ENCODE measurements at places on chromosomes 1 and 21.

DNA sequence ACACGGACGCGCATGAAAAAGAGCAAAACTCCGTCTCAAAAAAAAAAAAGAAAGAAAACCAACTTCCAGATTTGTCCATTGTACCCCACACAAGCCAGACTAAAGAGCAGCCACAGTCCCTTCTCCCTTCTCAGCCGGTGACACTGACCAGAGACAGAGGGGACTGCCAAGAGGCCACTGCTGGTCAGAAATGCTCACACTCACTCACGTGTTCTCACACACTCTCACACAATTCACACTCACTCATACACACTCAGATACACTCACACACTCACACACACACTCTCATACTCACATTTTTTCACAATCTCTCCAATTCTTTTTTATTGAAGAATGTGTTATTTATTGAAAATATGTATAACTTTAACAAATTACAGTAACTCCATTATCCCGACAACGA is 90.8 kb upstream of the RAB4A start:
- no peak for DNase-seq

DNA sequence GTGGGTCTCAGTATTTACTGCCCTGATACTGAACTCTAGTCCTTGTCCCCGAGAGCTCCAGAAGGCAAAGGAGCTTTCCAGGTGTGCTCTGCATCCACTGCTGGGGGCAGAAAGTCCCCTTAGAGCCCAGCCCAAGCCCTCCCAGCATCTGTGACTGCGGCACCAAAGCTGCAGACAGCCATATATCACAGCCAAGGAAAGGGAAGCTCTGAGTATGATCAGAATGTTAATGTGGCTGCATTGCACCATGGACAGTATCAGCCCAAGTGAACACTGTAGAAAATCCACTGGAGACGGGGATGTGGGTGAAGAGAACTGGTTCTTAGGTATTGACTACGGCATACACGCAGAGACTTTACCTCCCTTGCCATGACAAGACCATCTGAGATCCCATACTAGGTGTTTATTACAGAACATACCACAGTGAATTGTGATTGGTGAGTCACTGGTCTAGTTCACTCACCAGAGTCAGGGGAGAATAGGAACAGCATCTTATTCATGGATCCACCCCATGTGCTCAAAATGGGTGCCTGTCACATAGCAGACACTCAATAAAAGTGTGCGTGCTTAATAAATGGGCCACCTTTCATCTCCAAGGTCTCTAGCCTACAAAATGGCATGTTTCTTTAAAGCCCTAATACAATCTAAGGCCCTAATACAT is 170.3 kb downstream of the HHIPL2 start:
- DNase-seq, result no peak

DNA sequence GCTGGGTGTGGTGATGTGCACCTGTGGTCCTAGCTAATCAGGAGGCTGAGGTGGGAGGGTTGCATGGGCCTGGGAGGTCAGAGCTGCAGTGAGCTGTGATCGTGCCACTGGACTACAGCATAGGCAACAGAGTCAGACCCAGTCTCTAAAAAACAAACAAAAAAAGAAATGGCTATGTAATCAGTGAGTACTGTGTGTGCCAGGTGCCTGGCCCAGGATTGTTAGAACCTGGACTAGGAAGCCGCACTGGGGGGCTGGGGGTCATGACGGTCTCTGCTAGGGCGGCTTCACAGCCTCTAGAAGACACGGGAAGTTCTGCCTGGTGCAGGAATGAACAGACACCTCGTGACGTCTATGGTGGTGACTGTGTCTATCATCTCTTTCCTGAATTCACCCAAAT is 8.5 kb downstream of the TMEM9 start:
- DNase-seq, result no peak

GRCh38 chr1:201724766-201725118 is 104.2 kb upstream of the IPO9 start:
- peak; percentile 32 for DNase-seq

DNA sequence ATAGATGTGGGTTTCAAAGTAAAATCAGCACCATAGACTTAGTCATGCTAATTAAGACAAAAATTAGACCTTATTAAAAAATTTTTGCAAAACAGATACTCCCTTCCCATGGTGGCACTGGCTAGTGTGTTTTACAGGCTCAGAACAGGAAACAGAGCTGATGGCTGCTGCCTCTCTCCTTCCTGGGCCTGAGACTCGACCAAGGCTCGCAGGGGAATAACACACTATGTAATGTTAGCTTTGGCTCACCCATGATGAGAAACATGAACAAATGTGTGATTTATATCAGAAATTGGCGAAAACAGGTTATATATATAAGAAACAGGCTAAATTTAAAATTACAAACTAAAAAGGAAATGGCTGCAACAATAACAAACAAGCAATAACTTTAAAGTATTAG is 50.7 kb downstream of the ERG start:
- no peak for DNase-seq

DNA sequence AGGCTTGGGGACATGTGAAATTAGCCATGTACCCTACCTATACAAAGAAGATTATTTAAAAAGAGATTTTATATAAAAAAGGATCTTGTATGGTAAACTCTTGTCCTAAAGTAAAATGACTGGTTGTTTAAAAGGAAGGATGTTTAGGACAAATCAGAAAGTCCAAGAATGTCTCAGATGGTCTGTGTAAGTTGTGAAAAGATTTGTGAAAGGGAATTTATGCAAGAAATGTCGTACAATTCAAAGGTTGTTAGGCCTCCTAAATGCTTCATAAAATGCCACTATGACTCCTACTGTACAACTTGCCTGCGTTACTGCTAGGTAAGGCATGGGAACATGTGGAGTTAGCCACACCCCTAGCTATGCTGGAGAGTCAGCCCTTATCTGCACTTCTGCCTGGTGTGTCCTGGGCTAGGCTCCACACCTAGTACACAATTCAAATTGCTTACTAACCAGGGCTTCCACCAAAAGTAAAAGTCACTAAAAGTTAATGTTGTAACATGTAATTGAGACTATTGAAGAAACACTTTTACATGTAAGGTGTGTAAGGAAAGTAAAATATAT is 19.7 kb downstream of the PRDX6 start:
- peak; percentile 12 for DNase-seq

DNA sequence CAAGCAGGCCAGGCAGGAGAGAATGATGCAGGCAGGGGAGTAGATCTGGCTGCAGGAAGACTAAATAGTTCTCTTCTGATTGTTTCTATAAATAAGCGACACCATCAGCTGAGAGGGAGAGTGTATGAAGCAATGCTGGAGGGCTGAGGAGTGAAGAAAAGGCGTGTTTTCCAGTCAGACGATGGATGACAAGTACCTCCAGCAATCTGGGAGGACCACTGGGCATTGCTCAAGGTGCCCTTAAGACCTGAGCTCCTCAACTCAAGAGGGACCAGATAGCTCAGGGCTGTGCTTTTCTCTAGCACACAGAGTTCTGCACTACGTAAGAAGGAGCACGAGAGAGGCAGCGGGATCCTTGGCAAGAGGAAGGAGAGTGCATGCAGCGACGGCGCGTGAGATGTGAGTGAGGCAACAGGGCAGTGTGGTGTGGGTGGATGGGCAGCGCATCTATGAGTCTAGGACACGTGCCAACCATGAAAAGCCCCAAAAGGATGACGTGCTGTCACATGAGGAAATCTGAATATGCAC is 36.0 kb downstream of the PABPC4 start:
- DNase-seq, result no peak

DNA sequence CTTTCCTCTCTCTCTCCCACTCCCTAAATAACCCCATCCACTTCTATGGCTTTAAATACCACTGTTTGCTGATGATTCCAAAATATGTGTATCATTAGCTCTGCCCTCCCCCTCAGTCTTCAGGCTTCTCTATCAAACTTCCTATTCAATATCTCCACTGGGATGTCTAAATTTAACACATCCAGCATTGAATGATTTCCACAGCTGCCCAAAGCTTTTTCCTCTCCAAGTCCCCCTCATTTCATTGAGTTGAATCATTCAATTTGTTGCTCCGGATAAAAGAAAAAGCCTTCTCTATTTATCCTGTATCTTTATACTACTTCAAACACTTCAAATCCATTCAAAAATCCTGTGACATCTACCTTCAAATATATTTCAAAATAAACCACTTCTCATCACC is 225.0 kb downstream of the SEC16B start:
- no peak for DNase-seq

GRCh38 chr1:84757301-84757700 is 67.0 kb upstream of the SSX2IP start:
- no peak for DNase-seq

DNA sequence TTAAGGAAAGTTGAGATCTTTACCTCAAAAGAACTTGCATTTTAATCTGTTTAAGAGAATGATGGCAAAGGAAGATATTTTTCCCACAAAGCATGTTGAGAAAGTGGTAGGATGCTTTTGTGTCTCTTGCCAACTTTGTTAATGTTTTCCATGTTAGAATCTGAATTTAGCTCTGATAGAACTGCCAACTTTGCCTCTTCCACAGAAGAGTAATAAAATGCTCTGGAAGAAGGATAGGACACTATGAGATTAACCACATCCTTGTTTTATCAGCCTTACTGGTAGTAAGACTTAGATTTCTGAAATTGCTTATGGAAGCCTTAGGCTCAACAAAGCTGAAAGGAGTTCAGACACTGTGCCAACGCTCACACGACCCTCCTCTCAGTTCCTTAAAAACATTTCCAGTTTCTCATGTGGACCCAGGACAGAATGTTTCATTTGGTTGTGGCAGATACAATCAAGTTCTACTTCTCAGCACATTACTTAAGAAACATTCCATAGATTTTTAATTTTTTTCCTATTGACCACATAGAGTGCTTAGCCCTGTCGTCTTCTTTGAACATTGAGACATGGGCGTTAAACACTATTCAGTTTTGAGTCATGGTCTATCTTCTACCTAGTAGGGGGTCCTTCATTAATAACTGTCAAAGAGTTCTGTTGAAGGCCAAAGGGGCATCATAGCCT is 59.0 kb downstream of the MTR start:
- no peak for DNase-seq

- no peak for DNase-seq
Measured at GRCh38 chr1:30893776-30894507, 14.6 kb downstream of the SDC3 start.

- DNase-seq, result no peak
Measured at GRCh38 chr21:25324666-25325065, 282.6 kb downstream of the MRPL39 start.

- no peak for DNase-seq
Measured at GRCh38 chr1:61482170-61482734, 242.7 kb downstream of the TM2D1 start.

DNA sequence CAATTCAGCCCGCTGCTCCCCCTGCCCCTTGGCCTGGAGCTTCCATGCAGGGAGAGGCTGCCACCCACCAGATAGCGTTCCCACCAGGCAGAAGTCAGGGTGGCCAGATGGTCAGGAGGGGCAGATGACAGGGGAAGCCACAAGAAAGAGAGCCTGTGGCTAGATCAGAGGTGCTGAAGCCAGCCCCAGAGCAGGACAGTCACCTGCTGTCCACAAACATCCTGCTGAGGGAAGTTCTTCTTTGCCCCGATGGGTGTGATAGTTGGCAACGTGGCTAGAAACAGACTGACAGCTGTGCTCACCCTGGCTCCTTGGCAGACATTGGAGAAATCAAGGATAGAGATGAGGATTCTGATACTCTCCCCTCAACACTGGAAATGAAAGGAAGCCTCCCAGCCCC is 27.2 kb upstream of the SRP9 start:
- no peak for DNase-seq

DNA sequence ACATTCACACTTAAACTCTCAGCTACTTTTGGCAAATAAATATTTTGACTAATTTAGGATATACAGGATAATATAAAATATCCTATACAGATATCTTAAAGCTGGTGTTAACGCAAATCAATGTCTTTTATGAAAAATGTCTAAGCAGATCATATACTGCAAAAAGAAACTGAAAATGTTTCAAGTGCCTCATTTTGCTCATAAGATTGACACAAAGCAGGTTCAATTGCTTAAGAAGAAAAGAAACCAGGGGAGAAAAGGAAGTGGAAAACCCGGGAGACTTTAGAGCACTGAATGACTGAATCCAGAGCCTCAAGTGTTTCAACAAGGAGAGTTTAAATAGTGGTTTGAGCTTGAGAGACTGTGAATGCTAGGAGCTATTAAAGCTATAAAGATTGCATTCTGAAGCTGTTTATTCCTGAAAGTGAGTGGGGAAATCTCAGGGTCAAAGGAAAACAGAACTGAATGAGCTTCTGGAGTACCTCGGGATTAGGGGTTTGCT is 1943.0 kb downstream of the MRPL39 start:
- no peak for DNase-seq

DNA sequence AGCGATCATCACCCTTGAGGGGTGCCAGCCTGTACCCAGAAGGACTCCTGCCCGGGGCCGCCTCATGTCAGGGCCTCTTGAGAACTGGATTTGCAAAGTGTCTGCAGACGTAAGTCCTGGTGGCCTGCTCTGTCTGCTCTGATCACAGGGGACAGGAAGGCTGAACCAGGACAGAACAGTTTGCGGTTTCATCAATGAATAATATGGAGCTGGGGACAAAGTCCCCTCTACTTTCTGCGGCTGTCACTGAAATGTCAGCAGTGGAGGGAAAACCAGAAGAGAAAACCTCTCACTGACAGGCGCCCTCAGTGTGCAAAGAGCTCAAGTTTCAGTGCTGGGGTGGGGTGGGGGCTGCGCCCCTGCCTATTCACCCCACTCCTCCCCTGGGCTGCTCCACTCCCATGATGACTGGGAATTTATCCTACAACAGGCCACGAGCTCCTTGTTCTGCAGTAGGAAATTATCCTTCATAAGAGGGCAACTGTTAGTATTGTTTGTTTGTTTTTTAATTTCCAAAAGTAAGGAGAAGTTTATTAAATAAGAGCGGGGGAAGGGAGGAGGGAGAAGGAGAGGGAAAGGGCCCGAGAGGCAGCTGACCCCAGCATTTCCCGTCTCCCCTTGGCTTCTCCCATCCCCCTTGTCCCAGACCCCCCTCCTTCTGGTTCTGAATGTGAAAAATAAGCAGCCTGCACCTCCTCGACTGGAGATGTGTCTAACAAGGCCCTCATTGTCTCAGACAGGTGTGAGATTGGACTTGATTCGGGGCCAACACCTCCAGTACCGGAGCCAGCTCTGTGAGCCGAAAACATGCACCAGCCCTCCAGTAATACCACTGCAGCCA is 149.2 kb downstream of the CLIC6 start:
- peak; percentile 60 for DNase-seq

- no peak for DNase-seq
Measured at GRCh38 chr1:61094677-61095469, 12.5 kb downstream of the NFIA start.

DNA sequence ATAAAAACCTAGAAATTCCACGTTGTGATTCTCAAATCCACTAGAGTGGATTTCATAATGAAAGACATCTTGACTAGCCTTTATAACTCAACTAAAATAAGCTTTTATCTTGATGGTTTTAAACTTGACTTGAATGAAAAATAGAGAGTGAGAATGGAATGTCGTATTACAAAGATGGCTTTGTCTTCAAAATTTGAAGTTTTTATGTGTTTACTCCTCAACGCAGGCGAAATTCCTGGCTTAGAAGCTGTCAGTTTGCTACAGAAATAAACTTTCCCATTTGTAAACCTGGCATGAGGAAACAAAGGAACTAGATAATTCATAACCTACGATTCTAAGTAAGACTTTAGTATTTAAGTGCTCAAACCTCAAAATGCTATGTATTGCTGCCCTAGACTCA is 90.0 kb upstream of the KRTAP19-8 start:
- no peak for DNase-seq

GRCh38 chr1:227922501-227923352 is 25.0 kb downstream of the WNT9A start:
- no peak for DNase-seq
